IMR-90 (cell line): ENCODE measurements at places on chromosomes 6 and 20. TPM values are rescaled to one million over a fixed set of nuclear protein-coding genes. Genes with fewer than 3 reads are reported as not detected.

DNA sequence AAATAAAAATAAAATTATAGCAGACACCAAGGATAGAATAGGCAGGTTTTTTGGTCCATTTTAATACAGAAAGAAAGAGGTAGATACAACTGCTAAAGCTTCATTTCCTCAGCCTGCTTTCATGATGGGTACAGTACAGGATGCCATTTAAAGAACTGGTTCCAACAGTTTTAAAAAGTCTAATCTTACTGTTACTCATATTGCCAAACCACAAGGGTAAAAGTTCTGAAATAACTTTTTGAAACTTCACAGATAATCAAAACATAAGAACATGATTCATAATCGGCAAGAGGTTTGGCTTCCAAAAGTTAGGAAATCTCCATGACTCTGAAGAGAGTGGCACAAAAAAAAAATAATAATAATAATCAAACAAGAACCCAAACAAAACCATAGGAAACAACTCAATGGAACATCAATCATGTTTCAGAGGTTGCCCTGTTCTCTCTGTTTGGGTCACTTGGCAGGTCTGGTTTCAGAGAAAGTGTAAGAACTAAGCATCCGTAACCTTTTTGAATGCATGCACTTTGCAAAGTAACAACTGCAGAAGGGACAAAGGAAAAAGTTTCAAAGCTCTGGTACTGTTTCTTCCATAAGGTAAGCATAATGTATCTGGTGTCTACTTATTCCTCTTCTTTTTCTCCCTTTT lies 79.7 kb downstream of the SMLR1 start:
- peak overlapping the region; percentile 41; the same call in 1 of the 2 replicates for H3K27ac ChIP-seq
- no peaks in the 10 kb centered on the region for H3K27me3 ChIP-seq
- peaks cover 3% of the 10 kb centered on the region for H3K36me3 ChIP-seq

DNA sequence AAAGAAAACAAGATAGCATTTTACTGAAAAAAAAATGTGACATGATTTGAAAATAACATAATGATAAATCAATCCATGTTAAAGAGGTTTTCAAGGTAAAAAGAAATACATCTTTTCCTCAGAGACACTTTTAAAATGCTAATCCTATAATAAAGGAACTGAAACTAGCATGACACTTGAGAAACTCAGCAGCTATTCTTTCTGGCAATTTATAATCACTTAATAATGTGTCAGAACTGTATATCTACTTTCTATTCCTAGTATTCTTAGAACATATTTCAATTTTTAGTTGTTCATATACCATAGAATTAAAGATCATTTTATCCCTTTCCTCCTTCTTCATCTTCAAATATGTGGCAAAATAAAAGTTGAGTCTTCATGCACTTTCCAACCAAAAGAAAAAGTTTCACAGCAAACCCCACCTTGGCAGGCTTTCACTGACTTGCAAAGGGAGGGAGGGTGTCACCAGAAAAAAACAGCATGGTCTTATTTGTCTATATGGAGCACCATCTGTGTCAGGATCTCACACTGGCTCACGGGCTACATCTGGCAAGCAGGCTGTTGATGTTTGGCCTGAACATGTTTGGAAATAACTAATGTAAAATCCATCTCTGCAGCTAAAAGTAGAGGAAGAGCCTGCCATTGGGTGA lies 48.5 kb downstream of the FHL5 start:
- no peak overlapping the region for H3K27ac ChIP-seq
- H3K4me1 ChIP-seq = no peaks in the 10 kb centered on the region
- no peak for DNase-seq
- H3K4me3 ChIP-seq = no peak overlapping the region
- no peaks in the 10 kb centered on the region for H3K36me3 ChIP-seq

DNA sequence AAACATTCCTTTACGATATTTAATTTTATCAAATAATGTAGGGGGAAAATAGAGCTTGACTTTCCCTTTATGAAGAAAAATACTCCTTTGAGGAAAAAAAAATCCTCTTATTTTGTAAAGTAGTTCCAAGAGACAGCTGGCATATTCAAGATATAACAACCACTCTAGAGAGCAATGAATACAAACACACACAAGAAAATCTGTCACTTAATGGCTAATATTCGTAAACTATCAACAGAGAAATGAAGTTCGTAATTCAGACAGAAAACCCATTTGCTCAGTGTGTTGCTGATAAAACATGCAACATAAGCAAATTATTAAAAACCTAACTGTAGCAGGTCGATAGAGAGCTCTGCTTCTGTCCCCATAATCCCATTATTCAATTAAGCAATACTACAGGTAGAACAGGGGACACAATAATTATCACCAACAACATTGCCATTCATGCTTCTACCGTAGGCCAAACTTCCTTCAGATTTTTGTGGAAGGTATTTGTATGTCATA lies 714.4 kb upstream of the MARCKS start:
- H3K4me3 ChIP-seq = no peak overlapping the region
- H3K27me3 ChIP-seq = no peaks in the 10 kb centered on the region
- no peak for DNase-seq
- no peaks in the 10 kb centered on the region for H3K36me3 ChIP-seq
- H3K27ac ChIP-seq = no peak overlapping the region
- peaks cover 6% of the 10 kb centered on the region for H3K4me1 ChIP-seq

- no peak overlapping the region for H3K27ac ChIP-seq
- peak overlapping the region; percentile 40; the same call in 1 of the 2 replicates for H3K4me3 ChIP-seq
- no peak for DNase-seq
These were observed 72.4 kb downstream of the GPX5 start for GRCh38 chr6:28597924-28598722.

DNA sequence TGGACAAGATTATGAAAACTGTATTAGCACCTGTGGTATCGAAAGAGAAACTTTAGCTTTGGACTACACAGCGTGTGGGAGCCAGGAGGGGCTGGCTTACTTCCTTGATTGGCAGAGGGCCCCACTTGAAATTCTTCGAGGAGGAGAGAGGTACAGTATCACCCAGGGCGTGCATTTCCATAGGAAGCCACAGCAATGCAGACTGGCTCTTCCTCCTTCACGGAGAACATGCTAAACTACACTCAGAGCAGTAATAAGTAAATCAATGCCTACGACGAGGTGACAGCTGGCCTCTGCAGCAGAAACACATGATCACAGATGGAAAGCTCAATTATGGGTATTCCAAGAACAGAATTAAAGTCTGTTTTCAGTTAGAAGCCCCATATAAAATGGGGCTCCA lies 44.2 kb downstream of the MYLK4 start:
- H3K4me3 ChIP-seq = no peak overlapping the region
- H3K4me1 ChIP-seq = no peaks in the 10 kb centered on the region
- H3K36me3 ChIP-seq = no peaks in the 10 kb centered on the region
- DNase-seq = no peak
- no peak overlapping the region for H3K27ac ChIP-seq

GRCh38 chr6:158565482-158566040 lies 5.7 kb downstream of the TMEM181 start:
- DNase-seq = no peak
- peaks cover 12% of the 10 kb centered on the region for H3K4me1 ChIP-seq
- no peaks in the 10 kb centered on the region for H3K36me3 ChIP-seq
- H3K27ac ChIP-seq = no peak overlapping the region
- H3K27me3 ChIP-seq = no peaks in the 10 kb centered on the region

DNA sequence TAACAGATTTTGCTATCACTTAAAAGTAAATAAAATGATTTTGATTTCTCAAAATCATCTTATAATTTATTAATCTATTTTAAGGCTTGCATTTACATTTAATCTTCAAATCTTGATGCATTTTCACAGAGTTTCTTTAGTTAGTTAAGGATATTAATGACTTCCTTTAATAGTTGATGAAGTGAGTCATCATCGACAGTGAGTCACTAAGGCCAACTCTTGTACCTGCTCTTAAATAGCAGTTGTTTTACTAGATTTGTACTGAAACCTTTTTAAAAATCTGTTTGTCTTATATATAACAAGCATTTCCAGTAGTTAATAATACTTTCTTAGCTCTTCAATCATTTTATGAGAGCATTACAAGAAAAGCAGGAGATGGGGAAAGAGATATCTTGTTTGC lies 191.7 kb downstream of the ESR1 start:
- no peak overlapping the region for H3K27ac ChIP-seq
- H3K27me3 ChIP-seq = no peaks in the 10 kb centered on the region
- no peaks in the 10 kb centered on the region for H3K36me3 ChIP-seq
- H3K4me3 ChIP-seq = no peak overlapping the region
- no peaks in the 10 kb centered on the region for H3K4me1 ChIP-seq

Gene FAM83C
- total RNA-seq = not detected in 2 replicates

DNA sequence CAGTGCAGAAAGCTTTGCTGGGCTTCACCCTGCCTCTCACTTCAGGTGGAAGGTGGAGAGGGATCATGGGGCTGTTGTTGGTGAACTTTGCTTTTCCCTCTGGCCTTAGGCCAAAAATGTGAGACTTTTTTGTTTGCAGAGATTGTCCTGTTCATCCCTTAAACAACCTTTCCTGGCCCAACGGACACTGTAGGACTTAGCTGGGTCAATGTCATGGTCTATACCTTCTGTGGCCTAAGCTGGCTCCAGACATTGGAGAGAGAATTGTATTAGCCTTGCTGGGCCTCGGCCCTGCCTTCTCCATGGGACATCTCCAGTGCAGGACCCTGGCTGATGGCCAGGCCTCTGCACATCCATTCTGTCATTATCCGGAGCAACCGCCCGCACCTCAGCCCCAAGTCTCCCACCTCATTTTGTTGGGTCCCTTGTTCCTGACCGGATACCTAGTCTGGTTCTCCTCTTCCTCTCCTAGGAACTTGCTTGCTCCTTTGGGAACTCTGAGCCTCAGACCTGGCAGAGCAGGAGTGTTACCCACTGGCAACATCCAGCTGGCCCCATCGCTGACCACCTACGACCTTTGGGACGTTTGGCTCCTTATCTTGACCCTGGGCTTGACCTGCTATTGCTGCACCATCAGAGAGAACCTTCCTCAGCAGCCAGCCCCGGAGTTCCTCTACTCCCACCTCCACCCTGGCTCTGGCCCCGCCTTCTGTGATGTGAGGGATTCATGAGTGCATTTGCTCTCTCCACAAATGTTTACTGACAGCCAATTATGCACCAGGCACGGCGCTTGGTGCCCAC lies 128.2 kb downstream of the BANF2 start:
- H3K27ac ChIP-seq = no peak overlapping the region
- H3K36me3 ChIP-seq = no peaks in the 10 kb centered on the region

Gene AIF1
- total RNA-seq = not detected in 2 replicates

Gene CCN2
- total RNA-seq = 148 and 211 TPM in 2 replicates

Gene AARS2
- total RNA-seq = 10.4 and 10.8 TPM in 2 replicates

GRCh38 chr20:18031888-18032509 lies 25.7 kb downstream of the OVOL2 start:
- no peak for DNase-seq
- no peak overlapping the region for H3K27ac ChIP-seq
- no peaks in the 10 kb centered on the region for H3K4me1 ChIP-seq
- H3K4me3 ChIP-seq = no peak overlapping the region

DNA sequence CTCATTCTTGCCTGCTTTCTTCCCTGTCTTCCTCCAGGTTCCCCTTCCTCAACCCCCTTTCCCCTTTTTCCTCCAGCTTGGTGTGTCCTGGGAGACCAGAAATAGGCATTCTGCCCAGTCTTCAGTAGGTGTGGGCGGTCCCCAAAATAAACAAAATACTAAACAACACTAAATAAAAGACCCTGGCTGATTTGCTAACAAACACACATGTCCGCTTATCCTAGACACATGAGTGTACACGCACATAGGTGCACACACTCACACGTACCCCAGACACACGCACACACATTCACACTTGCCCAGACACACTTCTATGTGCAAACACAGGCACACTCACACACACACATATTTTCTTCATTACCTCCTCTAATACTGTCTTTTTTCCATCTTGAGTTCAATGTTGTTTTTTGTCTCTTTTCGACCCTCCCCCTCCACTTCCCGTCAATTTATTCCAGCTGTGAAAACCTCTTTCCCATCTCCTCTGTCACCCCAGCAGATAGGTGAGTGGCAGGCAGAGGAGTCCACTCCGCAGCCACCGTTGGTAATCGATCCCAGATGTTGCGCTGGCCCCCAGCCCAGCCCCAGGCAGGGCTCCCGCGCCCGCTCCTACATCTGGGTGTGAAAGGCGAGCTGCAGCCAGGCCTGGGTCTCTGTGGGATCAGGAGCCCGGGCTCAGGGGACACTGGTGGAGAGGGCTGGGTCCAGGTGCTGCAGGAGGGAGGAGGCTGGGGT lies 56.9 kb upstream of the FOXP4 start:
- peaks cover 31% of the 10 kb centered on the region for H3K27me3 ChIP-seq
- no peak overlapping the region for H3K4me3 ChIP-seq
- H3K4me1 ChIP-seq = peaks cover 15% of the 10 kb centered on the region
- peak; percentile 56 for DNase-seq
- no peaks in the 10 kb centered on the region for H3K36me3 ChIP-seq

DNA sequence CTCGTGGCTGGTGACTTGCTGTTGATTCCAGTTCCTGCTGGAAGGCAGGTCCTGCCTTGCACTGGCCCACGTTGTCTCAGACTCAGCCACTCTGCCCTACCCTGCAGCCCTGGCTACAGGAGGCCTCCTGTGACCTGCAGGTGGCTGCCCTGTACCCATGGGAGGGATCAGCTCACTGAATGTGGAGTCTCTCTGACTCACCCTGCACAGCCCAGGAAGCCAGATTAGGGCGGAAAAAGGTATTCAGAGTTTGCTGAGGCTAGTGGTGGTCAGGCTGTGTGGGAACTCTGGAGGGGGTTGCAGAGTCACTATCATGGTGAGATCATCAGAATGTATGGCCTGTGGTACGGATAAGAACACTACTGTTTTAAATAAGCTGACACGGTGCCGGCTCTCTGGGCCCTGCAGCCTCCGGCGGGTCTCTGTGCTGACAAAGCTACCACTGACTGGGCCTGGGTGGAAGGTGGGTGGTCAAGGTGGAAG lies 24.7 kb upstream of the PYGB start:
- H3K4me1 ChIP-seq = peaks cover 11% of the 10 kb centered on the region
- H3K36me3 ChIP-seq = peaks cover 15% of the 10 kb centered on the region
- H3K27me3 ChIP-seq = no peaks in the 10 kb centered on the region
- peak overlapping the region; percentile 11; the same call in 1 of the 2 replicates for H3K27ac ChIP-seq
- peak; percentile 97 for DNase-seq
